ENCODE measurements at places on chromosomes 12 and 14. TPM values are rescaled to one million over a fixed set of nuclear protein-coding genes. Genes with fewer than 3 reads are reported as not detected.
A peak's percentile ranks its signal among the peaks of the same experiment; 100 is the strongest.

GRCh38 chr12:84551373-84551772 is 361.2 kb downstream of the SLC6A15 start:
- no peak overlapping the region for H3K4me3 ChIP-seq
- H3K4me1 ChIP-seq: no peaks in the 10 kb centered on the region
- H3K36me3 ChIP-seq: no peaks in the 10 kb centered on the region
- no peak overlapping the region for H3K27ac ChIP-seq

OR6C75 gene
- total RNA-seq: not detected

GPR137C gene
- total RNA-seq: 2.2 TPM

- H3K27ac ChIP-seq: no peak overlapping the region
- no peak for DNase-seq
- H3K27me3 ChIP-seq: peaks cover 35% of the 10 kb centered on the region
Observed at GRCh38 chr12:53805791-53806190, 54.0 kb upstream of the CISTR start.

PROX2 gene
- not detected for total RNA-seq

RPGRIP1 gene
- not detected for total RNA-seq

GRCh38 chr14:90179809-90180779 is 76.3 kb upstream of the PSMC1 start:
- H3K36me3 ChIP-seq: no peaks in the 10 kb centered on the region
- H3K4me3 ChIP-seq: no peak overlapping the region
- no peak for DNase-seq

RNF212B gene
- total RNA-seq: not detected

GRCh38 chr14:21672116-21672515 is 1.5 kb downstream of the OR4E1 start:
- H3K27ac ChIP-seq: no peak overlapping the region
- H3K27me3 ChIP-seq: no peaks in the 10 kb centered on the region
- no peak for DNase-seq
- H3K4me3 ChIP-seq: no peak overlapping the region
- H3K4me1 ChIP-seq: peaks cover 13% of the 10 kb centered on the region

- H3K4me3 ChIP-seq: no peak overlapping the region
- DNase-seq: no peak
- H3K27me3 ChIP-seq: peaks cover 6% of the 10 kb centered on the region
- no peaks in the 10 kb centered on the region for H3K4me1 ChIP-seq
- H3K36me3 ChIP-seq: no peaks in the 10 kb centered on the region
Observed at GRCh38 chr12:96824838-96825236, 82.2 kb upstream of the NEDD1 start.

DNA sequence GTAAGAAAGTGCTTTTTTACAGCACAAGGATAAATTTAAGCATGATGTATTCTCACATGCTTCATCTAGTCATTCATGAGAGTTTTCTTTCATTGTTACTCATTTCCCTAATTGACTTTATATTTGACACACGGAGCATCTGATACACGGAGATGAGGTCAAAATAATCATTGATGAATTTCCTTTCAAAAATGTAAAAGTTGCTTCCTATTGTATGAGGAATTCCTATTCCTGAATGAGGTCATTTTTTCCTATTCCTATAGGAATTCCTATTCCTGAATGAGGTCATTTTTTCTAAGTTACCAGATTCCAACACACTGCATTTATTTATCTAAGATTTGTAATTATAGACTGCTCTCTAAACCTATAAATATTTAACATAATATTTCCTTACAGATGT is 316.7 kb upstream of the KITLG start:
- peaks cover 27% of the 10 kb centered on the region for H3K4me1 ChIP-seq
- no peak overlapping the region for H3K27ac ChIP-seq
- no peaks in the 10 kb centered on the region for H3K36me3 ChIP-seq

GRCh38 chr12:29224572-29224971 is 75.5 kb downstream of the FAR2 start:
- H3K4me1 ChIP-seq: peaks cover 66% of the 10 kb centered on the region
- DNase-seq: no peak
- no peak overlapping the region for H3K4me3 ChIP-seq
- H3K36me3 ChIP-seq: peaks cover 6% of the 10 kb centered on the region

DNA sequence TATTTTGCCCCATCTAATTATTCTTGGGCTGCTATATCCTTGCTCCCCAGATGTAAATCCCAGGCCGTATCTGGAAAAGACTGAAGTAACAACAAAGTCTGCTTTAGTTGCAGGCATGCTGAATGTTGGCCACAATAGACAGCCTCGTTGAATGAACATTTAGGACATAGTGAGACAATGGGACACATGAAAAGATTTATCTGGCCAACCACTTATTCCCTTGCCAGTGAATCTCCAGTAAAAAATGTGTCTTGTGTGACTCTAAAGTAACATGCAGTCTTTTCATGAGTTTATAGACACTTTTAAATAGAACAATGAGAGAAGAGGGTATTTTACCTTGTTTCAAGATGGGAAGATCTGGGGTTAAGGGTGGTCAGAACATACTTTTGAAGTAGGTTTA is 60.2 kb upstream of the STXBP6 start:
- no peak overlapping the region for H3K4me3 ChIP-seq
- no peaks in the 10 kb centered on the region for H3K27me3 ChIP-seq
- H3K4me1 ChIP-seq: peaks cover 25% of the 10 kb centered on the region
- peak overlapping the region; percentile 90 for H3K27ac ChIP-seq

DNA sequence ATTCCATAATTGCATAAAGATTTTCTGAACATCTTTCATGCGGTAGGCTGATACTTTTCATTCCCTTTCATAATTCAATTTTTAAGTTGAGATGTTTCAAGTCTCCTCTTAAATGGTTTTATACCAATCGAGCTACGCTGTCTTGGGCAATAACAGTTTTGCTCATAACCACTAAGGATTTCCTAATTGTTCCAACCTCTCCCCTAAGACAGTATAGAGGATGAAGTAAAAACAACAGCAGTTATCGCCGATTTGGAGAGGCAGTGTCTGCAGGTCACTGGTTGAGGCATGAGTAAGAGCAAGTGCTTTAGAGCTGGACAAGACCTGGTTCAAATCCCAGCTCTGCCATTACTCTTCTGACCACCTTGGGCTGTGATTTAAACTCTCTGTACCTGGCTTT is 6.9 kb upstream of the MED13L start:
- H3K4me1 ChIP-seq: peaks cover 21% of the 10 kb centered on the region
- no peaks in the 10 kb centered on the region for H3K36me3 ChIP-seq
- no peak overlapping the region for H3K27ac ChIP-seq
- H3K4me3 ChIP-seq: no peak overlapping the region

COCH gene
- total RNA-seq: 4.8 TPM

DNA sequence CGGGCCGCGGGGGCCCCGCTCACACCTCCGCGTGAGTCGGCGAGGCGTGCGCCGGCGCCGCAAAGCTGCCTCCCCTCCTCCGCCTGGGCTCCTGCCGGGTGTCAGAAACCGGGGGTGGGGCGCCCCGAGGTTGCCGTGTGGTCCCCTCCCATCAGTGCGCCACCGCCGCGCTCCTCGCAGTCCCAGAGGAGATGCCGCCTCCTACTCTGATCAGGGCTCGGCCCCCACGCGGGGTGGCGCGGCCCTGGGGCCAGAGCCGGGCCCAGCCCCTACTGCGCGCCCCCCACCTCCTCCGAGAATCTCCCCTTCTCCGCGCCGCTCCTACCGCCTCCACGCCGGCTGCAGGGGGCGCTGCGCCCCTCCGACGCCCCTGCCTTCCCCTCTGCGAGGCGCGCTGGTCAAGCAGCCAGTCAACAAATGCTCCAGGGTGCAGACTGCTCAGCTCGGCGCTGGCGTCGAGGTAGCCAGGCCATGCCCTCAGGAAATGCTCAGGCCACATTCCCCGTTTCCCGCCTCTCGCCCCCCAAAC is 467 bp upstream of the JAG2 start:
- H3K27me3 ChIP-seq: peaks cover 13% of the 10 kb centered on the region
- H3K4me1 ChIP-seq: peaks cover 15% of the 10 kb centered on the region
- H3K36me3 ChIP-seq: no peaks in the 10 kb centered on the region

- no peaks in the 10 kb centered on the region for H3K27me3 ChIP-seq
- DNase-seq: no peak
- no peak overlapping the region for H3K27ac ChIP-seq
- no peaks in the 10 kb centered on the region for H3K36me3 ChIP-seq
Observed at GRCh38 chr14:103103461-103104388, 9.2 kb downstream of the EXOC3L4 start.

- H3K4me3 ChIP-seq: no peak overlapping the region
- no peaks in the 10 kb centered on the region for H3K27me3 ChIP-seq
- H3K36me3 ChIP-seq: no peaks in the 10 kb centered on the region
- no peak for DNase-seq
Observed at GRCh38 chr12:93745286-93745685, 68.1 kb downstream of the CRADD start.

SLCO1B3 gene
- total RNA-seq: not detected

- H3K27me3 ChIP-seq: peaks cover 30% of the 10 kb centered on the region
- H3K27ac ChIP-seq: no peak overlapping the region
- no peaks in the 10 kb centered on the region for H3K36me3 ChIP-seq
- no peaks in the 10 kb centered on the region for H3K4me1 ChIP-seq
Observed at GRCh38 chr14:36684946-36685345, 23.3 kb downstream of the PAX9 start.

GRCh38 chr12:100302081-100302480 is 35.1 kb downstream of the SCYL2 start:
- no peak for DNase-seq
- no peak overlapping the region for H3K27ac ChIP-seq
- H3K4me1 ChIP-seq: no peaks in the 10 kb centered on the region

GRCh38 chr12:7068240-7068993 is 7.9 kb downstream of the C1S start:
- H3K27ac ChIP-seq: peak overlapping the region; percentile 4
- DNase-seq: no peak
- H3K27me3 ChIP-seq: peaks cover 28% of the 10 kb centered on the region
- no peaks in the 10 kb centered on the region for H3K36me3 ChIP-seq

DNA sequence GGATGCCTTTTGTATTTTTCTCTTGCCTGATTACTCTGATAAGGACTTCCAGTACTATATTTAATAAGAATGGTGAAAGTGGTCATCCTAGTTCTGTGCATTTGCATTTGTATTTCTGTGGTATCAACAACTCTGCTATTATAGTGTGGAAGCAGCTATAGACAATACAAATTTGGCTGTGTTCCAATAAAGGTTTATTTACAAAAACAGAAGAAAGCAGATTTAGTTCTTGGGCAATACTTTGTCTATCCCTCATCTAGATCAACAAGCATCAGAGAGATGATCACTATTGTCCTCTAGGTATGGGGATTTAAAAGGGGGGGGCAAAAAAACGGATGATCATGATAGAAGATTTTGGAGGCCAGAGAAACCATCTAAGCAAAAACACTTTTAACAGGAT is 19.1 kb upstream of the BTG1 start:
- H3K27ac ChIP-seq: no peak overlapping the region
- H3K36me3 ChIP-seq: no peaks in the 10 kb centered on the region
- H3K4me3 ChIP-seq: no peak overlapping the region
- H3K4me1 ChIP-seq: peaks cover 4% of the 10 kb centered on the region

YLPM1 gene
- total RNA-seq: 88.4 TPM

ATN1 gene
- total RNA-seq: 117 TPM

DNA sequence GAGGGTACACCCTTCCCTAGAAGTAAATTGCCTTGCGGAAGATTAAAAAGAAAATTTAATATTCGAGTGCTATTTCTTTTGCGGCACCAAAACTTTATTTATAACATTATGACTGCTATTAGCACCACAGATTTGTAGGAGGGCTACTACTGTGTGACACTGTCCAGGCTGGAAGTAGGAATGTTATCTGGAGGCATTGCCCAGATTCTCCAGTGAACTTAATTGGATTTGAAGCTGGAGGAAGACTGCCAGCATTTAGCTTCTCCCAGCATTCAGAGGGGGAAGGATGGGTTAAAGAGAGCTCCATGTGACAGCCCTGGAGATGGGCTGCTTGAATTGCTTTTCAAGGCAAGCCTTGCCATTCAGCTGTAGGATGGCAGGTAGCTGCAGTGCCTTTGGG is 107.0 kb upstream of the RBM19 start:
- no peaks in the 10 kb centered on the region for H3K4me1 ChIP-seq
- no peaks in the 10 kb centered on the region for H3K27me3 ChIP-seq
- DNase-seq: no peak
- H3K36me3 ChIP-seq: no peaks in the 10 kb centered on the region
- no peak overlapping the region for H3K4me3 ChIP-seq

HCAR2 gene
- not detected for total RNA-seq

PPP4R3A gene
- total RNA-seq: 68.1 TPM

DNA sequence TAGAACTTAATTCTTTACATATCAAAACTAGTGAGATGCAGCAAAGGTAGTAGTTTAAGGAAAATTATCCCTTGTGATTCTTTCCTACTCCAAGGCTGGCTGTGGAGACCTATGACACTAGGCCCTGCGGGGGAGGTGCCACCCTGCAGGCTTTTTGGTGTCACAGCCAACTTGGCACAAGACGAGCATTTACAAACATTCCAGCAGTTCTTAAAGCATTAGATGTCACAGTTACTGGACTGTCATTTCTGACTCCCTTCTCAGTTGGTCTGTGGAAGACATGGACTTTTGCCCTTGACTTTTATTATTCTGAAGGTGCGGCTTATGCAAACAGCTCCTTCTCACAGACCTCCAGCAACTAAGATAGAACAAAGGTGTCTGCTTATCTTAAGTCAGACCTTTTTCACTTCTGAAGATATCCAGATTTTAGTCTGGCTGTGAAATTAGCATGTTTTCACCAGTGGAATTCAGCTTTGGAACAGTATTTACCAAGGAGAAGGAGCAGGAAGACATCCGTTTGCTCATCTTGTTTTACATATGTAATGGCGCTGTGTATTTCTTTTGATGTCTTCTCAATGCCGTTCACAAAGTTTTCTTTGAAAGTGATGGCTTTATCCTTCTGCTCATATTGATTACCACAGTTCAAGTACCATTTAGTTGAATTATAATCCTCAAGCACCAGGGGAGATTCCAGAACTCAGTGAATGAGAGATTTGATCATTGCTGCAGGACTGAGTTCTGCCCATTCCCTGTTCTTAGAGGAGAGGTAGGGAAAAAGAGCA is 17.9 kb downstream of the SRGAP1 start:
- H3K27me3 ChIP-seq: no peaks in the 10 kb centered on the region
- no peak overlapping the region for H3K4me3 ChIP-seq
- H3K27ac ChIP-seq: peak overlapping the region; percentile 72
- H3K4me1 ChIP-seq: peaks cover 46% of the 10 kb centered on the region
- no peaks in the 10 kb centered on the region for H3K36me3 ChIP-seq

TAS2R7 gene
- total RNA-seq: not detected

AKAP6 gene
- total RNA-seq: 4.1 TPM

DNA sequence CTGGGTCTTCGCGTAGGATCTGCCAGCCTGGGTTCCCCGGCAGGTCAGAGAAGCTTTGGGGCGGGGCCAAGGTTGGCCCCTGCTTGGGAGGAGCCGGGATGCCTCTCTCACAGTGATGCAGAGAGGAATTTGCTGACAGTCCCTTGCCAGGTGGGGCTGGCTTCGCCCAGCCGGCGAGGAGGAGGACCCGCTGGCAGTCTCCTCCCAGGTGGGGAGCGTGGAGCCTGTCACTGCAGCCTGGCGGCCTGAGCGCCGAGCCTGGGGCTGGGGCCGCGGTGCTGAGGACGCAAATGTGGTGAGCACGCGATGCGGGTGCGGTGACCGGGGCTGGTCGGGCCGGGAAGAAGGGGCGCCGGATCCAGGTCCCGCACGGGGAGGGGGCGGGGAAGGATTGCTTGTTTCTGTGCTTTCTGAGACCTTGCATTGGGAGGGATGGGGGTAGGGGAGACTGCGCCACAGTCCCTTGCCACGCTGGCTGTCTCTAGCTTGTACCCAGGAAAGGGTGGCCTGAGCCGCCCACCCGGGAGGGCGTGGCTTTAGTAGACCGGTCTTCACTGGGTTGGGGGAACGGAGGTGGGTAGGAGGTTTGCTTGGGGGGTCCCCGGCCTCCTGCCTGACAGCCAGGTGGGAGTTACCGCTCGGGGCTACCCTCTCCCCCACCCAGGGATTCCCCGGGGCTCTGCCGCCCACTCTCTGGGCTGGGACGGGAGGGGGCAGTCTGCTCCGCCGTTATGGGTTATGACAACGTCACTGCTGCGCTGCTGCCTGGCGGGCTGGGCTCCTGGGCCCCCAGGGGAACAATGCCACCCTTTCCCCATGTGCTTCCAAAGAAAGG is at the start of gene TMEM63C:
TMEM63C (plus strand) TSS at position 196 of the 835 bp plus-strand sequence. CDS start 37,016 bp downstream, outside the sequence.
- no peaks in the 10 kb centered on the region for H3K36me3 ChIP-seq
- peaks cover 5% of the 10 kb centered on the region for H3K4me1 ChIP-seq
- peak; percentile 79 for DNase-seq
- peaks cover 22% of the 10 kb centered on the region for H3K27me3 ChIP-seq
- H3K27ac ChIP-seq: no peak within 1 kb of the TSS

EPS8 gene
- 308 TPM for total RNA-seq
